MCF 10A (cell line): ENCODE measurements at places on chromosomes 2 and 18. TPM values are rescaled to one million over a fixed set of nuclear protein-coding genes. Genes with fewer than 3 reads are reported as not detected.
A peak's percentile ranks its signal among the peaks of the same experiment; 100 is the strongest.

DNA sequence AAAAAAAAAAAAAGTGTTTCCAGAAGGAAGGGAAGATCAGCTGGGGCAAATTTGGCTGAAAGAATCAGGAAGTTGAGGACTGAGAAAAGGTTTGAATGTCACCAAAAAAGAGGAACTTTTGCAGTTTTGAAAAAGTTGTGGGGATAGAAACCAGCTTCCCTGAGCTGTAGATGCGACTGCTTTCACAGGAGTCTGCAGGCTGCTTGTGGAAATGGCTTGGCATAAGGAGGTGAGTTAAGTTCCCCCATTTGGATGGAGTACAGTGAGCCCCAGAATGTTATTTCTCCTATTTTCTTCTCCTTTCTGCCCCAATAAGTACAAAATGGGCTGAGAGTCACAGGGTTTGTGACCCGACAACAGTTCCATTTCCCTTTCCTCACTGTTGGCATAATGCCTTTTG lies 16.5 kb upstream of the ME2 start:
- peaks cover 5% of the 10 kb centered on the region for H3K4me1 ChIP-seq
- H3K27me3 ChIP-seq: no peaks in the 10 kb centered on the region
- H3K4me3 ChIP-seq: no peak overlapping the region
- no peaks in the 10 kb centered on the region for H3K36me3 ChIP-seq

DNA sequence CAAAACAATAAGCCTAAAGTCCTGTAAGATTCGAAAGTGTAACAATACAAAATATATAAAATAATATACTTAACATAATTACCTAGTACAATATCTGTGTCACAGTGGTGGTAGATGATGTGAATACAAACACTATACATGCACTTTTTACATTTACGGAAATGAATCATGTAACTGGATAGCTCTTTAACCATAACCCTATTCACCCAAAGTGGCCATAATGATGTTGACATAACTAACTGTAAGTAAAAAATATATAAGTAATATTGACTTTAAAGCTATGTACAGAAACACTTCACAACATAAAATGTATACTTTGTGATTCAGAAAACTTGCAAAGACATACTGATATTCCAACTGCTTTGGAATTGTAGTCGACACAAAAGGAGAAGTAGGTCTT lies 616.9 kb upstream of the SLC8A1 start:
- H3K36me3 ChIP-seq: no peaks in the 10 kb centered on the region
- H3K4me1 ChIP-seq: no peaks in the 10 kb centered on the region
- DNase-seq: no peak
- H3K27me3 ChIP-seq: peaks cover 88% of the 10 kb centered on the region

The CNTNAP5 gene
- not detected in 2 replicates for total RNA-seq

GRCh38 chr2:189177251-189177840 lies 2.2 kb downstream of the COL5A2 start:
- H3K36me3 ChIP-seq: no peaks in the 10 kb centered on the region
- no peaks in the 10 kb centered on the region for H3K4me1 ChIP-seq
- H3K27me3 ChIP-seq: no peaks in the 10 kb centered on the region
- H3K4me3 ChIP-seq: no peak overlapping the region
- DNase-seq: no peak
- peak overlapping the region; percentile 25 for H3K27ac ChIP-seq

- H3K4me1 ChIP-seq: peaks cover 28% of the 10 kb centered on the region
- peak; percentile 11 for DNase-seq
- H3K4me3 ChIP-seq: no peak overlapping the region
- H3K27me3 ChIP-seq: no peaks in the 10 kb centered on the region
- peak overlapping the region; percentile 26 for H3K27ac ChIP-seq
These were observed 82.8 kb upstream of the DSEL start for GRCh38 chr18:67599277-67599676.

GRCh38 chr18:36582988-36583745 lies 245.6 kb downstream of the TPGS2 start:
- H3K4me1 ChIP-seq: peaks cover 20% of the 10 kb centered on the region
- no peak overlapping the region for H3K27ac ChIP-seq

DNA sequence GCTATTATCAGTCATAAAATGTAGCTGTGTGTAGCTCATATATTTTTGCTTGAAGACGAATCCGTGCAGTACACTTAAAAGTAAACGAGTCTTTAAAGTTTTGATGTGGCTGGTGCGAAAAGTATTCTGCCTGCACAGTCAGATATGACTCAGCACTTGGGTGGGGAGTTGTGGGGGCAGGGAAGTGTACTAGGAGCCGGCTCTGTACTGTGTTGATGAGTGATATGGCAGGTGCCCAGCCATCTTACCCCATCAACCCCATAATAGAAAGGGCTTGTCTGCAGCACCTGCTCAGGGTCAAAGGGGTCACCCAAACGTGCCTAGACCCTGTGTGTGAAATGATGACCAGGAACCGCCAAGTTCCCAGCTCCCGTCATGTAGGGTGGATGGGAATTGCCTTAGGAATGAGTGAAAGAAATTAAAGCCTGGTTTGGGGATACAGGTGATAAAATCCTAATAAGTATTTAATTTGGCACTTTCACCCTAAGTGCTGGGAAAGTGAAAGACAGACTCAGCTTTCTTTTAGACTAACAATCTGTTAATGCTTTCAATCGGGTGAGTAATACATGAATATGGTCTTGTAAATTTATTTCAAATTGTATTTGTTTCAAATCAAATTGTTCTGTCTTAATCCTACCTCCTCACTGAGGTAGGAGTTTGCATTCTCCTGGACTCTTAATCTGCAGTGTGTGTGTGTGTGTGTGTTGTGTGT lies 48.0 kb downstream of the BCL2L11 start:
- DNase-seq: peak; percentile 76
- H3K4me1 ChIP-seq: peaks cover 22% of the 10 kb centered on the region
- H3K27ac ChIP-seq: no peak overlapping the region
- H3K27me3 ChIP-seq: no peaks in the 10 kb centered on the region
- peak overlapping the region; percentile 14 for H3K4me3 ChIP-seq
- H3K36me3 ChIP-seq: peaks cover 43% of the 10 kb centered on the region

DNA sequence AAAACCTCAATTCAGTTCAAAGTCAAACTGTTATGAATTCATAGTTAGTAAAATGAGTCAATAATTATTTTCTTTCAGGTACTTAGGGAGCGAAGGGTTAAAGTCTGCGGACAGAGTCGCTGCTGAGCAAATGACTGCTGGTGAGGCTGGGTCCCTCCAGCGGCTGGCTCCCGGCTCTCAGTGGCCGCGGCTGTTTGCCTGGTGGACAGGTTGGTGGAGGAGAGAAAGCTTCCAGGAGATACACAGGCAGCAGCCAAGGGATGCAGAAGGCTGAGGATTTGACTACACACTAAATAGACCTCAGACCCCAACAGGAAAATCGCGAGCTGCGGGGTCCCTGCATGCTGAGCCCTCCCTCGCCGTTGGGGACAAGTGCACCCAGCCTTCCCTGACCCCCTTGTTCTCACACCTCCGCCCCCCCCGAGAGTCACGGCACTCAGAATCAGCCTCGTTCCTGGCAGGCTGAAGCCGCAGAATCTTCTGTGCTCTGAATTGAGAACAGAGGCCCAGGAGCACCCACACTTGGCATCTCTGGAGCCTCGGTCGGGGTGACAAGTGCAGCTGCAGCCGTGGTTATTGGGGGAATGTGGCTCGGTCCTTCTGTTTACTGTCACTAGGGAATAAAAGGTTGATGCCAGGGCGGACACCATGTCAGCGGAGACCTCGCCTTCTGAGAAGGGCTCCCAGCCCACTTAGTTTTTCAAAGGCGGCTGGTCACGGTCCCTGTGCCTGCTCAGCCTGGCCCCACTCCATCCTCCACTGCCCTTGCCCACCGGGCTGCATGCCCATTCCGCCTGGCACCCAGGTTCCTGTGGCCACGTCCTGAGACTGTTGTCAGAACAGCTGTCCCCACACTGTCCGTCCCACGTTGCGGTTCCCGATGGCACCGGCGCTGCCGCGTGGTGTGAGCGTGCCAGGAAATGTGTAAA lies 74.0 kb downstream of the SLC66A2 start:
- no peaks in the 10 kb centered on the region for H3K4me1 ChIP-seq
- no peak overlapping the region for H3K4me3 ChIP-seq
- H3K27me3 ChIP-seq: no peaks in the 10 kb centered on the region
- H3K27ac ChIP-seq: no peak overlapping the region
- no peak for DNase-seq

DNA sequence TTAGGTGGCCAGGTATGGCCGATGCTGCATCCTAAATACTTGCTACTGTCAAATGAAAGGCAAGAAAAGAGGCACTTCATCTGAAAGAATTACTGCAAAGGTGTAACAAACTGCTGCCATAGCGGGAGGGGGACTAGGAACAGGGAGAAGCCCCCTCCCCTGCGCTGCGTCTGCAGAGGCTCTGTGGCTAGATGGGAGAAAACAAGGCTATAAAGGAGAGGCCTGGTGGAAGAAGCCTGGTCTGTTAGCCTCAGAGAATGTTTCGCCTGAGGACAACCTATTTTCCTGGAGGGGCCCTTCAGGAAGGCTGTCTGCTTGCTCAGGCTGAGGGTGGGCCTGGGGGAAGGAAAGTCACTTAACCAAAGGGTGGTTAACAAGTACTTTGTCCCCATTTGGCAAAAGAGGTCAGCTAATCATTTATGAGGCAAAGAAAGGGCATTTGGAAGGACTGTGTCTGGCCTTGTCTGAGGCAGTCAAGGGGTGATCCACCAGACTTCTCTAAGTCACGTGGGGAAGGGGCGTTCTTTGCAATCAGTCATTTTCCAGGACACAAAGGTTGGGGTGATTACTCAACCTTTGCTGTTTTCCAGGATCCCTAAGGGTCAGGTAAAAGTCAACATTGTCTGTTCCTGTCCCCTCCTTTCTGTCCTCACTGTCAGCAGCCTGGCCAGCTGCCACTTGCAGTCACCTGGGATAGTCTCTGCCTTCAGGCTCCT lies 103.0 kb upstream of the TMEM200C start:
- DNase-seq: no peak
- H3K4me3 ChIP-seq: no peak overlapping the region
- no peak overlapping the region for H3K27ac ChIP-seq
- H3K27me3 ChIP-seq: peaks cover 21% of the 10 kb centered on the region
- no peaks in the 10 kb centered on the region for H3K36me3 ChIP-seq

The ZRANB3 gene
- 16.3 and 17.3 TPM in 2 replicates for total RNA-seq

The DYSF gene
- 2.0 and 2.1 TPM in 2 replicates for total RNA-seq

The SLC4A5 gene
- 0.12 and 0.70 TPM in 2 replicates for total RNA-seq

The CKAP2L gene
- 14.7 and 21.6 TPM in 2 replicates for total RNA-seq

The MC4R gene
- total RNA-seq: not detected in 2 replicates

- DNase-seq: no peak
- peaks cover 13% of the 10 kb centered on the region for H3K4me1 ChIP-seq
- peak overlapping the region; percentile 29 for H3K27ac ChIP-seq
- H3K36me3 ChIP-seq: no peaks in the 10 kb centered on the region
These were observed 38.4 kb upstream of the STAT4 start for GRCh38 chr2:191189112-191189635.

DNA sequence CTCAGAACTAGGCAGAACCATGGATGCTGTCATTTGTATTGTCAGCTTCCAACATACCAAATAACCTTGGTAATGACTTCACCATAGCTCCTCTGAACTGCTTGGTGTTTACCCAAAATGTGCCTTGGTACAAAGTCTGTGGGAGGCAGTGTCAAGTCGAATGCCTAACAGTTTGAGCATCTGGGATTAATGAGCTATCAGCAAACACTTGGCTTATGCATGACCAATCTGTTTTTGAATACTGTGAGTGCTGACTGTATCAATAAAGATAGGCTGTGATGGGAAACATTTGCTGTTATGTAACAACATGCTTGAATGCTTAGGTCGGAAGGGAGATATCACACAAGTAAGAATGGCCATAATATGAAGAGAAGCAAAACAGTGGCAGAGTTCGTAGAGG lies 455.4 kb downstream of the CMPK2 start:
- no peak for DNase-seq
- no peaks in the 10 kb centered on the region for H3K36me3 ChIP-seq
- no peaks in the 10 kb centered on the region for H3K27me3 ChIP-seq
- H3K27ac ChIP-seq: no peak overlapping the region
- no peak overlapping the region for H3K4me3 ChIP-seq

- H3K27ac ChIP-seq: no peak overlapping the region
- H3K4me3 ChIP-seq: no peak overlapping the region
- H3K27me3 ChIP-seq: no peaks in the 10 kb centered on the region
- DNase-seq: no peak
These were observed 13.5 kb upstream of the GRHL1 start for GRCh38 chr2:9937968-9938367.

DNA sequence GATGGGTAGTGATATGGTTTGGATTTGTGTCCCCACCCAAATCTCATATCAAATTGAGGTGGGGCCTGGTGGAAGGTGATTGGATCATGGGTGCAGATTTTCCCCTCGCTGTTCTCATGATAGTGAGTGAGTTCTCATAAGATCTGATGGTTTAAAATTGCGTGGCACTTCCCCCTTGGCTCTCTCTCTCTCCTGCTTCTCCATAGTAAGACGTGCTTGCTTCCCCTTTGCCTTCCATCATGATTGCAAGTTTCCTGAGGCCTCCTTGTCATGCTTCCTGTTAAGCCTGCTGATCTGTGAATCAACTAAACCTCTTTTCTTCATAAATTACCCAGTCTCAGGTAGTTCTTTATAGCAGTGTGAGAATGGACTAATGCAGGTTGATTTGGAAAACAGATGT lies 223.2 kb upstream of the APCDD1 start:
- H3K27ac ChIP-seq: no peak overlapping the region
- no peaks in the 10 kb centered on the region for H3K27me3 ChIP-seq
- no peaks in the 10 kb centered on the region for H3K36me3 ChIP-seq

DNA sequence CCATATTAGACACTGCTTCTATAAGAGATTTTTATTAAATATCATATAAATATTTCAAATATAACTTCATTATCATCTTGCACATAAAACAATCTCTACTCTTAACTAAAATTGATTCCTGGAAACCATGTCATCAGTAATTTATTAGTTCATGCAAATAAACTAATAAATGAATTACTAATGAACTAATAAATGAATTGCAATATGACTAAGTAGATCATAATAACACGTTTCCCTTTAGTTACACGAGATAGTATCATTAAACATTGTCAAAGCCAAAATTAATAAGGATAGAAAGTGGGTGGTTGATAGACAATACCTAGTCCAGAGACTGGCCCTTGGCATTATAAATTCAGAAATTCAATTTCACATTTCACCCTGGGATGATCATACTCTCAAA lies 26.1 kb downstream of the METTL4 start:
- no peaks in the 10 kb centered on the region for H3K4me1 ChIP-seq
- H3K4me3 ChIP-seq: no peak overlapping the region
- peaks cover 10% of the 10 kb centered on the region for H3K36me3 ChIP-seq
- no peaks in the 10 kb centered on the region for H3K27me3 ChIP-seq

DNA sequence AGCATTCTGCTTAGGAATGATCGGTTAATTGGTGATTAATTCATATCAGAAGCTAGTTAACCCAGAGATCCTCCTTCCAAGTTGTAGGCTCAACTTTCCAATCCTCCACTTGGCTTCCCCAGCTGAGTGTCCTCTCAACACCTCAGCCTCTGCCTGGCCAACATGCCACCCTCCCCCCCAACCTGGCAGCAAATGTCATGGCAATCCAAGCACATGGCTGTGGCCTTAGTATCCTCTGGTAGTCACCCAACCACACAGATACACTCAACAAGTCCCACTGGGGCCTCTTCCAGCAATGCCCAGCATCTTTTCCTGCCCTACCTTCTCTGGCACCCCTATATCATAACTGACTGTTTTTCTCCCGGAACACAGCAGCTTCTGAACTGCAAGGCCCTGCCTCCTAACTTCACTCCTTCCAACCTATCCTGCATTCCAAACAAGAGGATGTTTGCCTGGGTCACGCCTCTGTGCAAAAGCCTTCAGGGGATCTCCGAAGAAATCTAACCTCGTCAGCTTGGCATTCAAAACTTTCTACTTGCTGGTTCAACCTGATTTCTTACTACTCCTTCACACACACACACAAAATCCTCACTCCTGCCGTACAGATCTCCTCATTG lies 195.0 kb downstream of the CYP26B1 start:
- H3K27me3 ChIP-seq: no peaks in the 10 kb centered on the region
- peak overlapping the region; percentile 13 for H3K27ac ChIP-seq
- peaks cover 37% of the 10 kb centered on the region for H3K4me1 ChIP-seq
- DNase-seq: peak; percentile 52
